ENCODE measurements at places on chromosomes 4 and X.
A peak's percentile ranks its signal among the peaks of the same experiment; 100 is the strongest.

DNA sequence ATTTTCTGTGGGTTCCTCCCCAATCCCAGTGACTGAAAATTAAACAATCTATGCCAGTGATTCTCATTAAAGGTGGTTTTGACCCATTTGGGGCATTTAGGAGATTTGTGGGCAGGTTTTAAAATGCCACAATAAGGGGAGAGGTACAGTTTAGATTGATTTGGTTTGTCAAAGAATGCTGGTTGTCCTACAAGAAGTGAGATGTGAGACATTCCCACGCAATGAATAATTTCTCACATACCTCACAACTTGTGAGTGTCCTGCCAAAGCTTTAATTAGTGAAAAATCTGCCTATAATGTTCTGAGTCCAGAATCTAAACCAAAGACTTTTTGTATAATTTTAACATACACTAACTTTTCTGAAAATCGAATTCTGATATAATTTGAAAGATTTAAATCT lies 199.4 kb downstream of the MAPK10 start:
- DNase-seq: no peak

DNA sequence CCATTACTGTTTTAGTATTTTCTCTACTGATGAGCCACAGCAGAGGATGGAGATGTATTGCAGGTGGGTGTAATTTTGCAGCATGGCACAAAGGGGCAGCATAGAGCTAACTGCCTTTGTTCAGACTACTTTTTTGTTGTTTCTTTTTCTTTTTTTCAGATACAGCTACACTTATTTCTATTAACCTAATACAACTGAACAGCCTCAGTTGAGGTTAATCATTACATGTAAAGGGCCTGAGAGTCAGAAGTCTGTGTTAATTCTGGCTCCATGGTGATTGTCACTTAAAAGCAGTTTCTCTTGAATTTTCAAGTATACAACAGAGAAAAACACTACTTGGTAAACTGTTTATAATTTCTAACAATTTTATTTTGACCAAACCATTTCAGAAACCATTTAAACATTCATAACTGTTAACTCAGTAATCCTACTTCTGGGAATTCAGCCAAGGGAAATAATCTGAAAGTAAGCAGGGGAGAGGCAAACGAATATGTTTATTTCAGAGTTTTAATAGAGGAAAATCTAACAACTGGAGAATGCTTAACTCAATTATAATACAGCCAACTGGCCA lies 13.9 kb upstream of the PPEF2 start:
- DNase-seq: peak; percentile 82

DNA sequence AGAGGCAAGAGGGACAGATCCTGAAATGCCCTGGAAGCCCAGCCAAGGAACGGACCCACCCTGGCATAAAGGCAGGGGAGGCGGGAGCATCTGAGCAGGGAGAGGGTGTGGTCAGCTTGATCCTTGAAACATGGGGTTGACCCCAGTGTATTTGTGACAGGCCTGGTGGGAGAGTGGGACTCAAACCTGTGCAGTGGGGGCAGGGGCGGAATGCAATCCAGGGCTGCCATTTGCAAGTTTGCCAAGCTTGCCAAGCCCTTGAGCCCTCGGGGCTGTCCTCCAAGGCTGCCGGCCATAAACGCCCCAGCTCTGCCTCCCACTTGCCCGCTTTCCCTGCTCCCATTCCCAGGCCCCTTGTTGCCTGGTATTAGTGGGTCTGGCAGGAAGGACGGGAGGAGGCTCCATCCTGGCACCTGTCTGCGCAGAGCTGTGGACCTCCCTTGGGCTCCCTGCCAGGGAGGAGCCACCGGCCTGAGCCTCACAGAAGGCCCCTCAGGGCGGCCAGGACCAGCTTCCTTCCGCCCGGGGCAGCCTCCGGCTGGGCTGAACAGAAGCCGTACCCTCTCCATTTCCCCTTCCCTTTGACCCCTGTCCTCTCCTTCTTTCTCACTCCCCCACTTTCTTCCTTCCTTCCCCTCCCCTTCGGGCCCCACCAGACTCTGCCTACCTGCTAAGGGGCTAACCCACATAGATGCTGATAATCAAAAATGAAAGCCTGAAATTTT lies 661 bp downstream of the S100P start:
- DNase-seq: no peak

DNA sequence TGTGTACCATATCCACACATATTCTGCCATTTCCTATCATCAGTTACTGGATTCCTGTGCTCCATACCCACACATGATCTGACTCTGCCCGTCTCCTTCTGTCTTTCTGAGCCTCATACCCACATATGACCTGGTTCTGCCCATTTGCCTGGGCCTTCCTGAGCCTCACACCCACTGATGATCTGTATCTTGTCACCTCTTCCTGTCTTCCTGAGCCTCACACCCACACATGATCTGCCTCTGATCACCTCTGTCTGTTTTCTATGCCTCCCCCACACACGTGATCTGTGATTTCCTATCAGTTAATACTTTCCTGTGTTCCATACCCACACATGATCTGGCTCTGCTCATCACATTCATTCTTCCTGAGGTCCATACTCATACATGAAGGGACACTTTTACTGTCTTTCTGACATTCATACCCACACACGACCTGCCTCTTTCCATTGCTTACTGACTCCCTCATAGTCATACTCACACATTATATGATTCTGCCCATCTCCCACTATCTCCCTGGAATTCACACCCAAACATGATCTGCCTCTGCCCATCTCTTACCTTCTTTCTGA lies 32.5 kb downstream of the SCML1 start:
- DNase-seq: no peak

GRCh38 chrX:11535156-11535919 lies 130.4 kb downstream of the ARHGAP6 start:
- no peak for DNase-seq

GRCh38 chrX:119424999-119425398 lies 25.9 kb downstream of the SLC25A43 start:
- DNase-seq: no peak

DNA sequence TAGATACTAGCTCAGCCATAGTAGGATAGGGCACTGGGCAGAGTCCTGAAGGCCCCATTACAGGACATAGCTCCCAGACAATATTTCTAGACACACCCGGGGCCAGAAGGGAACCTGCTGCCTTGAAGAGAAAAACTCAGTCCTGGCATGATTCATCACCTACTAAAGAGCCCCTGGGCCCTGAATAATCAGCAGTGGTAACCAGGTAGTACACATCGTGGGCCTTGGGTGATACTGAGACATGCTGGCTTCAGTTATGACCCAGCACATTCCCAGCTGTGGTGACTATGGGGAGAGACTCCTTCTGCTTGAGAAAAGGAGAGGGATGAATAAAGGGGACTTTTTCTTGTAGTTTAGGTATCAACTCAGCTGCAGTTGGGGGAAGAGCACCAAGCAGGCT lies 104.3 kb upstream of the STK26 start:
- no peak for DNase-seq

GRCh38 chr4:124713185-124713592 lies 657 bp upstream of the ANKRD50 start:
- DNase-seq: peak; percentile 68

DNA sequence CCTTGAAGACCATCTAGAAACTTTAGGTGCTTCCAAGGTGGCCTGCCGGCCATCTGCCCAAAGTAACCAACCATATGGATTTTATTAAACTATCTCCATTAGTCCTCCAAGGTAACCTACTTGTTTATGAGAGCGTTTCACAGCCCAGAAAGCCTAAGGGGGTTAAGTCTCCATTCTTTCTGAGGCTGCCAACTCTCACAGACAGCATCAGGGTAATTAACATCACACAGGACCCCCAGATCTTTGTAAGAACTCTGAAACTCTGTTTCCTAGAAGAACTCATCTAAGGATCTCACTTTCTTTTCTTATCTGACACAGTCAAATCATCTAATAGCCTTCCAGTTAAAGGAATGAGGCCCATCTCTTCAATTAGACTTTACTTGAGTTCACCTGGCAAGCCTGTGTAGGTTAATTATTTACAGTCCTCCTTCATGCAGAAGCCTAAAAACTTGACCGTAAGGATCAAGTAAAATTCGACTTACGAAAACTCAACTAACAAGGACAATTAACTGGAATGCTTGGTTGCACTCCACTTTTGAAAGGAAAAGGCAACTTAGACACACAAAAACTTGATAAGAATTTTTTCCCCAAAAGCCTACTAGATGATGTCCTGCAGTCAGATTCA lies 252.5 kb downstream of the GRIA3 start:
- DNase-seq: no peak

- peak; percentile 41 for DNase-seq
These were observed 1.4 kb downstream of the FGF2 start for GRCh38 chr4:122827879-122828601.

- peak; percentile 19 for DNase-seq
These were observed 148.0 kb downstream of the STIM2 start for GRCh38 chr4:27008679-27009078.

DNA sequence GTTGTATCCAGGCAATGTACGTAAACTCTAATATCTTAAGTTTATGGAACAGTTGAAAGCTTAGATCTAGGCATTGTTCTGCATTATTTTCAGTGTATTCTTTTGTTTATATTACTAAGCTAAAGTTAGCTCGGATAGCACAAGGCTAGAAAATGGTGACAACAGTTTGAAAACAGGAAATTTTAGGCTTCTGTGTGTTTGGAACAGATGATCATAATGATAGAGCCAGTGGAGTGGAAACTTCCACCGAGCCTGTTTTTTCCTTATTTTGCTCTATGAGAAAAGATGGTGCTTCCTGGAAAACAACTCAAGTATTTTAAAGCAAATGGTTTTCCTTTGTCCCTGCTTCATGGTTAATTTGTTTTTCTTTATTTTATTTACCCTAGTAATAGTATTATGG lies 70.8 kb downstream of the GAB1 start:
- no peak for DNase-seq

- no peak for DNase-seq
These were observed 277.4 kb downstream of the NKX6-1 start for GRCh38 chr4:84221704-84222103.

- DNase-seq: no peak
These were observed 357.2 kb upstream of the FAM241A start for GRCh38 chr4:111788099-111788498.

DNA sequence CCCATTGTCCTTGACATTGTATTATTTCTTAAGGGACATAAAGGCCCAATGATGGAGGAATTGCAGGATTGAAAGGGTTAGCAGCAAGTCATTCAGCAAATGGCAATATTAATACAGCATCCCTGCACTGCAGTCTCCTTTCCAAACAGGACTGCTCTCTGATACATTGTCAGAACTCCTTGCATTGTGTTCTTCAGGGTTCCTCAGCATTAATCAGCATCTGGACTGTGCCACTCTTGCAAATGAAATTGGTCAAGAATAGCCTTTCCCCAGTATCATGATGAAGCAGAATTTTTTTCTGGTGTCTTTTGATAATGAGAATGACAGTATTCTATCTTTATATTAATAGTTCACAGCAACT lies 272.6 kb upstream of the HAND2 start:
- DNase-seq: no peak

- peak; percentile 43 for DNase-seq
These were observed 32.4 kb upstream of the BCOR start for GRCh38 chrX:40130207-40130606.

- DNase-seq: peak; percentile 64
These were observed 64.1 kb downstream of the RLIM start for GRCh38 chrX:74550295-74550802.

- DNase-seq: no peak
These were observed 399.6 kb upstream of the CT83 start for GRCh38 chrX:116862340-116862739.

DNA sequence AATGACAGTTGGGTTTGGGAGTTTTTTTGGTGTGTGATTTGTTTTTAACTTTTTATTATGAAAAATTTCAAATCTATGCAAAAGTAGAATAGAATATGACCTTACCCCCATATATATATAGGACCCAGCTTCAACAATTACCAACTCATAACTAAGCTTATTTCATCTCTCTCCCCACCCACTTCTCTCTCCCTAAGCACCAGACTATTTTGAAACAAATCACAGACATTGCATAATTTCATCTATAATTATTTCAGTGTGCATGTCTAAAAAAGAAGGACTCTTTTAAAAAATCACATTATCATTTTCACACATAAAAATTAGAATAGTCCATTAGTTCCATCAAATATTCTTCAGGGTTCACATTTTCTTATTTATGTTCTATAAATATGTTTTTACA lies 28.3 kb upstream of the NKX6-1 start:
- no peak for DNase-seq

GRCh38 chr4:160505724-160506123 lies 1402.8 kb downstream of the RAPGEF2 start:
- no peak for DNase-seq

DNA sequence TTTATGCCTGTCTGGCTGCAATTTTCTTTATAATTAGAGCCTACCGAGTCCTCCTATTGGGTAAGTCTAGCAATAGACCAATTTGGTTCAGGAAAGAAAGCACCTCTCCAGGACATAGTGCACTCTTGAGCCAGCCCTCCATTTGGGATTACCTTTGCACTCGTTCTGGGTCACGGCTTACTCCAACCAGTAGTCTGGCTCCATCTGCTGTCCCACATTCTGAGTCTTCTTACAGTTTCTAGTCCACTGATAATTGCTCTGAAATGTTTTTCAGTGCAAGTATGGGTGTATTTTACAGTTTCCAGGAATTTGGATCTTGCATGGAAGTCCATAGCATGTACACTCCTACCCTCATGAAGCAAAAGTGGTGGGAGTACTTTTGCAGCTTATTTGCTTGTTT lies 34.8 kb upstream of the USP51 start:
- no peak for DNase-seq

- DNase-seq: no peak
These were observed 46.1 kb downstream of the LAS1L start for GRCh38 chrX:65488495-65488894.

GRCh38 chrX:115589419-115589818 lies 28.4 kb downstream of the PLS3 start:
- no peak for DNase-seq

DNA sequence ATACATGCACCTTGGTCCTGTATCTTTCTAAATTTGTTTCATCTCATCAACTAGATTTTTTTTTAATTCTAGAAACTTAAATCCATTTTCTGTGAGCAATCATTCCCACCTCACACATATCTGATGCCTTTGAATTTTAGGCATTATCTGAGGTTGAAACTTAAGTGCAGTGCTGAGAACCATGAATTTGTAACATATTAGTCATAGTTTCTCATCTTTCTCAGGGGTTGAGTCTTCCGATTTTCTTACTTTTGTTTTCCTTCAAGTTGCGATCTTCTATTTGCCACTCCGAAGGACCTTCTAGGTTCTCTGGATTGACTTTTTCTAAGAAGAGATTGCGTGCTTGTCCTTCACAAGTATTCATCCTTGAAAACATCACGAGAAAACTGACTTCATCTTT lies 3.7 kb upstream of the NR0B1 start:
- DNase-seq: no peak

- DNase-seq: peak; percentile 7
These were observed 112.3 kb downstream of the NYX start for GRCh38 chrX:41559235-41560052.

- peak; percentile 57 for DNase-seq
These were observed 74.8 kb downstream of the IL15 start for GRCh38 chr4:141711211-141711610.

- DNase-seq: no peak
These were observed 217.5 kb downstream of the BANK1 start for GRCh38 chr4:102007959-102008425.

GRCh38 chr4:95980877-95981360 lies 141.0 kb downstream of the PDHA2 start:
- no peak for DNase-seq

- peak; percentile 6 for DNase-seq
These were observed 559 bp downstream of the TRPC5 start for GRCh38 chrX:112081781-112082652.

- DNase-seq: peak; percentile 13
These were observed 200.2 kb downstream of the CLCN4 start for GRCh38 chrX:10356979-10357378.

GRCh38 chr4:149158817-149159216 lies 656.8 kb downstream of the IQCM start:
- DNase-seq: peak; percentile 29

Measured in GM03348 (cell line).